ENCODE measurements at places on chromosomes 11 and 22. TPM values are rescaled to one million over a fixed set of nuclear protein-coding genes. Genes with fewer than 3 reads are reported as not detected.
A peak's percentile ranks its signal among the peaks of the same experiment; 100 is the strongest.

- no peak for DNase-seq
Measured at GRCh38 chr22:27517361-27518155, 284.0 kb downstream of the MN1 start.

DNA sequence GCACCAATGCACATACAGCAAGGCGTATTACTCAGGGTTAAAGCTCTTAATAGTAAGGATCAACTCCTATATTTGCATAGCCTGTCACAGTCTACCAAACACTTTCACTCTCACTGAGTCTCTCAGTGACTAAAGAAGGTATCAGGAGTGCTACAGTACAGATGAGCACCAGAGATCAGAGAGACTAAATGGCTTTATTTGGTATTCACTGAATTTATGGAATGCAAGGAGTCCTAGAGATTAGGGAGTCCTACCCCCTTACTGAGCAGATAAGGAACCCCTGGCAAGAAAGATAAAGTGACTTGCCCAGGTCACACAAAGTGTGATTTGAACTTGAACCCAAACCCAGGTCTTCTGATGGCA lies 396.4 kb upstream of the CCDC90B start:
- DNase-seq: no peak

- no peak for DNase-seq
Measured at GRCh38 chr22:17090550-17090949, 5.8 kb downstream of the IL17RA start.

DNA sequence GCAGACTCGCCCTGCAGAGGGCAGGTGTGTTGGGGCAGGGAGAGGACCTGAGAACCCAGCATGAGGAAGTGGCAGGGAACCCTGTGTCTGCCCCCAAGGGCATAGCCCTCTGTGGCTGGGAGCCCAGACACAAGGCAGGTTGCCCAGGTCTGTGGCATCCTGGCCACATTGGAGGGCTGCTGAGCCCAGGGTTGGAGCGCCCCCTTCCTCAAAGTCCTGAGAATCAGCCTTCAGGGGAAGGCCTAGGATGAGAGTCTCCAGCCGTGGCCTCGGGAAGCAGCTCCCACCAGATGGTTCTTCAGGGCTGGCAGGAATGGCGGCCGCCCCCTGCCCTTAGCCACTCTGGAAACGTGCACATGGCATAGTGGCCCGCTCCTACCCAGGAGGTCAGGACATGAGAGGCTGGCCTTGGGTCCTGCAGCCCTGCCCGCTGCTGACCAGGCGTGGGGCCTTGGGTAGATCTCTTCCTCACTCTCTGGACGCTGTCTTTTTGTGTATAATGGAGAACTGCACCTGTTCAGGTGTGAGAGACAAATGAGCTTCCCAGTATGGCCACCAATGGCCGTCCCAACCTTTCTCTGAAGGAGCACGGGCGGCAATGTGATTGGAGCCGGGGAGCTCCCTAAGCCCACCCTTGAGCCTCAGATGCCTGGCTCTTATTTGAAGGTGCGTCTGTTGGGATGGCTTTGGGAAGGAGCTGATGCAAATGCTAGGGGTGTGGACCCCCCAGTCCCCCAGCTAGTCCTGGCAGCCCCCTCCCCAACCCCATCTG lies 4.6 kb upstream of the CDC42BPG start:
- no peak for DNase-seq

- no peak for DNase-seq
Measured at GRCh38 chr11:9313648-9314290, 624 bp downstream of the TMEM41B start.

DNA sequence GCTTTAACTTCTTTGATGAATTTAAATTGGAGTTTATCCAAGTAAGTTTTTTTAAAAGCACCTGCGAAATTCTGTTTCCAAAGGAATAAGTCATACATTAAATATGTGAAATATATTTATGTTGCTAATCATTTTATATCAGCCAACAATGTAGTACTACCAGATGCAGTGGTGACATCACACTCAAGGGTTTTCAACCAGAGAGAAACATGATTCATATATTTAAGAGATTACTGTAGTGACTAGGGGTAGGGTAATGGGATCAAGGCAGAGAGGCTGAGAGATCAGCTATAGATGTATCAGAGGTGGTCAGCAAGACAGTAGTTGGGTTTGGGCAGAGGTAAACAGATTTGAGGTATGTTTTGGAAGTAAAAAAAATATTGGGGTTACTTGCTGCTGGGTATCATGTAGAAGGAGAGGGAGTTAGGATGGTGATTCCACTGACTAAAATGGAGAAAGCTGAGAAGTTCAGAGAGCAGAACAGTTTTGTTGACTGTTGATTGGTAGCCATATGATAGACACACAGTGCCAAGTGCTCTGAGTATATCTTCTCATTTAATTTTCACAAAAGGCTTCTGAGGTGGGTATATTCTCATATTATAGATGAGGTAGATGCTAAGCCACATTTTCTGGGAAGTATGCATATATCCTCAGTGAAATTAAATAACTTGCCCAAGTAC lies 39.4 kb downstream of the CEP57 start:
- DNase-seq: no peak

- no peak for DNase-seq
Measured at GRCh38 chr11:74678591-74679512, 52.4 kb downstream of the CHRDL2 start.

DNA sequence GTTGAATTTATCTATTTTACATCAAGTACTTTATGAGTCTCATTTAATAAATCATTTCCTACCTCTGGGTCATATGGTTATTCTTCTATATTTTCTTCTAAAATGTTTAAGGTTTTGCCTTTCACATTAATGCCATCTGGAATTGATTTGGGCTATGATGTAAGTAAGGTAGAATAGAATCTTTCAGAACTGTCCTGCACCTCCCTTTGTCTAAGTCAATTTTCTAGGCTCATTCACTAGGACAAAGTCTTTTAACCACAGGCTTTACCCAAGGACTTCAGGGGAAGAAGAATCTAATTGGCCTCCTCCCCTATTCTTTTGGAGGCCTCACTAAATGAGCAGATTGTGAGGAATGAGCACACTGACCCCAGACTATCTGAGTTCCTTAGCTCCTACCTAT lies 146.0 kb downstream of the BBOX1 start:
- no peak for DNase-seq

DNA sequence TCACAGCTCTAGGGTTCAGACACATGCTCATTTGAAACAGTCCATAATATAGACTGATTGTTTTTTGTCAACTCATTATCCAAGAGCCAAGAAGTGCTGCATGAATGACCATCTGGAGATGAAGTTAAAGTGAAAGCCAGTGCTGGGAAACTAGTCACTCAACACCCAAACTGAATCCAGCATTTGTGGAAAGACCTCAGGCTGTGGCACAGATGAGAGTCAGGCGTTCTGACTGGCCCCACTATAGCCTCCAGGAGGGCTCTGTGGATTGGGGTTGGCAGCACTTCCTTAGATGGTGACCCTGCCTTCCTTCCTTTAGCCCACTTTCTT lies 2.1 kb downstream of the FEZ1 start:
- no peak for DNase-seq

DNA sequence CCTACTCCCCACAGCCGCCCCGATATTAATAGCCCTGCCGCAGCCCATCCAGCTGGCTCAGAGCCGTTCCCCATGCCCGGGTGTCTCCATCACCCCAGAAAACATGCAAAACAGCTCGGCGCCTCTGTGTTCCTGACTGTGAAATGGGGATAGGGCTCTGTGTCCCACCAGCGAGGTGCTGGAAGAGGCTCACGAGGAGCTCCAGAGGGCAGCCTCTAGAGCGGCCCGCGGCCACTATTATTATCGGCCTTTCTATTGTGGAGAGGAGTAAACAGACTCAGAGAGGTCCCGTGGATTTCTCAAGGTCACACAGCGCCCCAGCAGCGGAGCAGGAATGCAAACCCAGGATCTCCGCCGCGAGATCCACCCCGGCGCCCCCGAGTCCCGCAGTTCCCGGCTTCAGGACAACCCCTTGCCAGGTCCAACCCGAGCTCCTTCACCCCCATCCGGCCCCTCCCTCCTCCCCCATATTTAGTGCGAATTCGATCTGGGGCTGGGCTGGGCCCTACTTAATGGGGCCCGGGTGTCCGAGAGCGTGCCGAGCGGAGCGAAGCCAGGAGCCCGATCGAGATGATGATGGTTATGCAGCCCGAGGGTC lies at the start of gene ACTN3:
Gene ACTN3, plus strand, starts transcription at position 536 of the 598 bp plus-strand sequence. Its CDS starts 35 bp downstream, at position 571.
- no peak for DNase-seq

DNA sequence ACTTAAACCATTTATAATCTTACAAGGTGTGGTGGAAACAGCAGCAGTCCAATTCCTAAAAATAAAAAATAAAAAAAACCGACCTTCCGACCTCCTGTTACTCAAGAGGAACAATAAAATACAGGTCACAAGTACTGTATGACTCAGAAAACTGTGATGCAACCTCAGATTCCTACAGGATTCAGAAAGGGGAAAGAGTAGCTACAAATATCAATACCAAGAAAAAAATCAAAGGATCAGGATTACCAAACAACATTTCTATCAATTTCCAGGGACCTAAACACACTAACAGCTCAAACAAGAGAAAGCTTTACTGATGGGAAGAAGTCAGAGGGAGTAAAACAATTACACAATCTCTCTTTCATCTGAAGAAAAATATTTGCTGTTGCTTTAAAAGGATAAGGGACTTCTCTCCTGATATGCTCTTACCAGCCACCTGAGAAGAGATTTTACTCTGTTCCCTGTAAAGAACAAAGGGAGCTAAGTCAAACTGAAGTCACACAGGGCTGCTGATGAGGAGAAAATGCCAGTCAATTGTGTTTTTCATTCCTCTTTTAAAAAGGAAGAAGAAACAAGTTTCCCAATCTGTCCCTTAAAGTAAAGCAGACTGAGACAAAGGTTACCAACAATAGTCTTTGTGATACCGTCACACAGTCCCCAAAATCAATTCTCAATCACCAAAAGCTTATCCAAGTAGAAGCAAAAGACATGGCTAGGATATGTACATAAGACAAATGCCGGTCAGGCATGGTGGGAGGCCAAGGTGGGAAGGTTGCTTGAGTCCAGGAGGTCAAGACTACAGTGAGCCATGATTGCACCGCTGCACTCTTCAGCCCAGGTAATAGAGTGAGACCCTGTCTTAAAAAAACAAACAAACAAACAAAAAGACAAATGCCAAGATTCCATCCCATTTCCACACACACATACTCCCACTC lies 39.3 kb downstream of the AMBRA1 start:
- peak; percentile 89 for DNase-seq

GRCh38 chr11:23124249-23124648 lies 264.0 kb upstream of the CCDC179 start:
- DNase-seq: no peak

DNA sequence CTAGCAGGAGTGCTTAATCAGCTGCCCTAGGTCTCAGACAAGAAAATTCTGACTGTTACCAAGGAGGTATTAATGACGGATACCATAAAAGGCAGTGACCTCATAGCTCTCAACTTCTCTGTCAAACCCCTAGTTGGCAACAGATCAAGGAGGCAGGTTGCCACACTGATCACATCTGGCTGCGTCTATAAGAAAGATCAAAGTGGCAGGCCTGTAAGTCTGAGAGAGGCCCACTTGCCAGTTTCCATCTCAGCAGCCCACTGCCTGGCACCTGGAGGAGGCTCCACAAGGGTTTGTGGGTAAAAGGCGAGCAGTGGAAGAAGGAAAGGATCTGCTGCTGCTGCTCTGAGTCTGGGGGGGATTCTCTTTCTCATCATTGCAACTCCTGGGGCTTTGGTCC lies 239.6 kb upstream of the MPPED2 start:
- no peak for DNase-seq

- no peak for DNase-seq
Measured at GRCh38 chr11:66277471-66278362, at the start of gene CNIH2. Gene CNIH2, plus strand, starts transcription at chr11:66278175. Its CDS starts 282 bp downstream, at chr11:66278457.

DNA sequence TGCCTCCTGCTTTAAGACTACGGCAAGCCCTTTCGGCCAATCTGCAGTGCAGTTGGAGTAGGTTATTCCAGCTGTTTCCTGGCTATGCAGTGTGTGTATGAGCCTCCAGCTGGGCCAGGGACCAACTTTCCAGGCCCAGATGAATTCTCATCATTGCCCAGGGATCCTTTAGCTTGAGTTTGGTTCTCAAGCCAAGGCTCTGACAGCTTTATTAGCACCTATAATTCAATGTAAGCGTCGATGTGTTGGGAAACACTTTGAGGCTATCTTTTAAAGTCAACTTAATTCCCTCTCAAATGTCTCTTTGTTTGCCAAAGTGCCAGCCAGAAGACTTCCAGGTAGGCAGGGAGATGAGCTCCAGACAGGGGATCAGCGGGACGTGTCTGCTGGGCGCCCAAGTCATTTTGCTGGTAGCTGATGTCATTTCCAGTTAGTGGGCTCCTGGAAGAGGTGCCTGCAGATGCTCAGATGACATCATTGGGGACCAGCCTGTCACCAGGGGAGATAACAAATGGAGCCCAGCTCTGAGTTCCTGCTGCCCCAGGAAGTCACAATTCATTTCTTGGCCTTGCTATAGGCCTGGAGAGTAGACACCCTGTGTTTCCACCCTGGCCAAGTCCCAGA lies 520.4 kb downstream of the SOX6 start:
- DNase-seq: no peak

DNA sequence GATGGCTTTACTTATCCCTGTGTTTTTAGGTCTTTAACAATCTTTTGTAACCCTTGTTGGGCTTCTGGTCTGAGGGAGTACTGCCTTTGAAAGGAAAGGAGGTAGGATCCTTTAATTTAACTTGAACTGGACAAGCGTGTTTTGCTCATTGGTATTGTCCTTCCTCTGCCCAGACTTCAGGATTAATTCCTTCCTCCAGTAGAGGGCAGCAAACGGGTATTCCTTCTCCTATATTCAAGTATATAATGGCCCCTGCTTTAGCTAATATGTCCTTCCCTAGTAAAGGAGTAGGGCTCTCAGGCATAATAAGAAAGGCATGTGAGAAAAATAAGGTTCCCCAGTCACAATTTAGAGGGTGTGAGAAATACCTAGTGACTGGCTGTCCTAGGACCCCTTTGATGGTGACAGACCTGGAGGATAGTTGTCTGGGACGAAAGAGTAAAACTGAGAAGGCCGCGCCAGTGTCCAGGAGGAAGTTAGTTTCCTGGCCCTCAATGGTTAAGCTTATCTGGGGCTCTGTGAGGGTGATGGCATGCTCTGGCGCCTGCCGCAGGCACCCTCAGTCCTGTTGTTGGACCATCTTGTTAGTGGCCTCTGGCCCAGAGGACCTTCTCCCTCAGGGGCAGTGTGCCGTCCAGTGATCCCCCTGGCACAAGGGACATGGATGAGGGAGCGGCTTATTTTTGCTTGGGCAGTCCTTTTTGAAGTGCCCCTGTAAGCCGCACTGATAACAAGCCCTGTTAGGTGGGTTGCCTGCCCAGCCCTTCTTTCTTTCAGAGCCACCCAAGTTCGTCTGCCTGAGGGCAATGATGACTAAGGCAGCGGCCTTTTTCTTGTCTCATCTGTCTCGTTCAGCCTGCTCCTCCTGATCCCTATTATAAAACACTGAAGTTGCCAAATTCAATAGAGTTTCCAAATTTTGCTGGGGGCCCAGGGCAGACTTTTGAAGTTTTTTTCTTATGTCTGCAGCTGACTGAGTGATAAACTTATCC lies 51.8 kb downstream of the C11orf71 start:
- peak; percentile 17 for DNase-seq

GRCh38 chr11:10588904-10589303 lies 20.4 kb upstream of the LYVE1 start:
- DNase-seq: no peak

The SLC35F2 gene
- 89.4 TPM for total RNA-seq

The CABP4 gene
- not detected for total RNA-seq

The VSIG10L2 gene
- total RNA-seq: not detected

The OR51S1 gene
- total RNA-seq: not detected

The OR2D3 gene
- not detected for total RNA-seq

The E2F8 gene
- total RNA-seq: 14.2 TPM

The TRIM48 gene
- not detected for total RNA-seq

The OR5B21 gene
- total RNA-seq: not detected

The B4GALNT4 gene
- 122 TPM for total RNA-seq

The CHRNA10 gene
- total RNA-seq: 6.8 TPM

The ELFN2 gene
- 2.9 TPM for total RNA-seq

The TMEM134 gene
- total RNA-seq: 65.0 TPM

The EFCAB6 gene
- 0.21 TPM for total RNA-seq

The C22orf15 gene
- not detected for total RNA-seq

Measured in Panc1 (cell line).